ENCODE measurements at places on chromosomes 11 and 22.
A peak's percentile ranks its signal among the peaks of the same experiment; 100 is the strongest.

GRCh38 chr11:93541884-93542810 lies 1.0 kb downstream of the SMCO4 start:
- no peak for DNase-seq

- no peak for DNase-seq
Measured at GRCh38 chr22:25365491-25366261, 146.2 kb downstream of the CRYBB2 start.

DNA sequence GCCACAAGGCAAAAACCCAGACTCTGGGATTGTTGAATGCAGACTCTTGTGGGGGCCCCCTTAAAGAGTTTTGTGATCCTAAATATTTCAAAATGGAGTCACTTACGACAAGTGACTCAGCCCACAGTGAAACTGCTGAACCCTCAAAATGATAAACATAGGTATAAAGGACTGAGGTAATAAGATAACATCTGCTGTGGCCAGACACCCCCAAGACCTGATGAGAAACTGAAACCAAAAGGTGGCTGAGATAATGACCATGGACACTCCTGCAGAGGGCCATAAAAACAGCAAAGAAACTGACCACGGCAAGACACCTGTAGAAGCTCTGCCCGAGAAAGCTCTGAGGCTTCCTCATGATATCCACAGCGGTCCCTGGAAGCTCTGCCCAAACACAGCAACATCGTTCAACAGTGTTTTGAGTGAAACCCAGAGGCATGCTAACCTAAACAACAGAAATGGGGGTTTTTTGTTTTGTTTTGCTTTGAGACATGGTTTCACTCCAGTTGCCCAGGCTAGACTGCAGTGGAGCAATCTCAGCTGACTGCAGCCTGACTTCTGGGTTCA lies 1.6 kb upstream of the PLAAT4 start:
- no peak for DNase-seq

GRCh38 chr11:3021125-3021524 lies 29.0 kb upstream of the NAP1L4 start:
- DNase-seq = no peak

DNA sequence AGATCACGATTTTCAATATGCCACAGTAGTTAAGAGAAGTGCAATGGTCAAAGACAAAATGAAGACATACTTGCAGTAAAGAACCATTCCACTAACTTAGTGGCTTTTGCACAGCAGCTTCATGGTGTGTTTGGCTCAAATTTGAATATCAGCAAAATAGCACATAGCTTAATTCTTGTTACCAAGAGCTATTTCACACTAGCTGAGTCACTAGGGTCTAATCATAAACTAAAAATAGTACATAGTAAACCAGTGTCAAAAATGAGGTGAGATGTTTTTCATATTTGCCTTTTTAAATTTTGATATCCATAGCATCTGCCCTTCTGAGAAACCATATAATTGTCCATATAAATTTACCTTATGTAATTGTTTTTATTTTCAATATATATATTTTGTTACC lies 325.0 kb upstream of the LUZP2 start:
- DNase-seq = no peak

GRCh38 chr11:66318600-66318970 lies 1.7 kb upstream of the CD248 start:
- no peak for DNase-seq

- DNase-seq = no peak
Measured at GRCh38 chr22:48361099-48361639, 1466.5 kb downstream of the BRD1 start.

- no peak for DNase-seq
Measured at GRCh38 chr11:111766834-111767142, 599 bp upstream of the PPP2R1B start.

DNA sequence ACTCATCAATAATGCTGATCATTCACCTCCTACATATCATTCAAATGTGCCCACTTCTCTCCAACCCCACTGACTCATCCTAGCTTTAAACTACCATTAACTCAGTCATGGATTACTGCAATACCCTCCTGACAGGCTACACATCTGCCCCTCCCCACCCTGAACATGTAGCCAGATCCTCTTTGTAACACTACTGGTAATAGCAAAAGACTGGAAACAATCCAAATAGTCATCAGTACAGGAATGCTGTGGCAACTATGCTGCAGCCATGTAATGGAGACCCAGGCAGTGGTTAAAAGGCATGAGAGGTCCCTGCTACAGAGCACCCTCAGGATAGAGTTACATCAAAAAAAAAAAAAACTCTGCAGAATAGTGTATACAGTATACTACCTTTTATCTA lies 16.6 kb downstream of the SLC43A3 start:
- no peak for DNase-seq

DNA sequence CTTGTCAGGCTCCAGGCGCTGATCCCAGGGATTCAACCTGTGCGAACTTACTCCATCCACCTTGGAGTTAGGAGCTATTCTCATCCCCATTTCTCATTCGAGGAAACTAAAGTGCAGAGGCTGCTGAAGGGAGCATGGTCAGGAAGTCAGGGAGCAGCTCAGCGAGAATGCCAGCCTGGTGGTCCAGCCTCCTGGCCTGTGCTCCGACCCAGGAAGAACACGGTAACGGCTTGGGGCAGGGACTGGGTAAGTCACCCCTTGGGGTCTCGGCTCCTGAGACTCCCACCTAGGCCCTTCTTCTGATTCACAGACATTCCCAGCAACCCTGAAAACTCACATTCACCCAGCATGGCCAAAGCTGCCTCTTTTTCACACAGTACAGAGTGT lies 132.8 kb downstream of the CRYBB2 start:
- no peak for DNase-seq

GRCh38 chr11:12008790-12009616 lies 577 bp upstream of the DKK3 start:
- no peak for DNase-seq

DNA sequence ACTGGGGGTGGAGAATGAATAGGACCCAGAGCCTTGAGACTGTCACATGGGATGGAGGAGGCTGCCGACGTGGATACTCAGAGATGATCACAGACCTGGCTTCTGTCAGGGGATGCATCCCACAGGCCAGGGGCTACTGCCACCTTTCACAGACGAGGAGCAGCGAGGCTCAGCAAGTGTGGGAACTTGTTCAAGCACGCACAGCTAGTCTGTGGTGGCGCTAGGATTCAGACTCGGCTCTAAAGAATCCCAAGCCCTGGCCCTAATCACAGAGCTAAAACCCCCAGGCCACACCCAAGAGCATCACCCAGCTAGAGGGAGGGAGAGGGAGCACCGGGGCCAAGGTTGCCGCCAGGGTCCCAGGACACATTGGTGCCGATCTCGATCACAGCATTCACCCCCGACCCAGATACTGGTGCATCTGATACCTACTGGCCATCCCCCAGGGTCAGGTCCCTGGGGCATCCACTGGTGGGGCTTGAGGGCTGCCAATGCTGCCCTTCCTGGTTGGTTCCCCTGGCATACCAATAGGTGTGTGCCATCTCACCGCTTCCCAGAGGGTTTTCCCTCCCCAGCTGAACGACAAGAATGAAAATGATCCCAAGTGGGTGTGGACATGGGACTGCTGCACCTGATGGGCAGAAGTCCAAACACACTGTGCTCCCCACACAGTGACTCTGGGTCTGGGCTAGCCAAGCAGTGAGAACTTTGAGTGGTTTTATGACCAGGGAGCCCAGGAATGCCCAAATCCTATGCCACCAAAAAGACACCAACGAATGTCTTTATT lies 6.2 kb downstream of the CHST1 start:
- DNase-seq = no peak

DNA sequence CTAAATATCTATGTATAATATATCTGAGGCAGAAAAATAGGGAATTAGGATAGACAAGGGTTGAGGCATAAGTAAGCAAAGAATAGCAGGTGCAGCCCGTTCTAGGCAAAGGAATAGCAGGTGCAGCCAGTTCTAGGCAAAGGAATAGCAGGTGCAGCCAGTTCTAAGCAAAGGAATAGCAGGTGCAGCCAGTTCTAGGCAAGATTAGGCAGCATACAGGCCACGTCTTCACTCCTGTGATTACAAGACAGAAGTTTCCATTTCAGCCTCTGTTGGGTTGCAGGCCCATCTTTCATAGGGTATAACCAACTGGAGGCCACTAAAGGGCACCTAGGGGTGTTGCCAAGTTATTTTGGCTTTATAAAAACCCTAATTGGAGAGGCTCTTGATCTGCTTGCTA lies 28.8 kb upstream of the CHORDC1 start:
- DNase-seq = no peak

GRCh38 chr11:115958089-115959000 lies 454.1 kb upstream of the CADM1 start:
- DNase-seq = no peak

GRCh38 chr11:46489656-46490560 lies 98.3 kb upstream of the CHRM4 start:
- peak; percentile 60 for DNase-seq

Measured in Jurkat, Clone E6-1 (cell line).